Kidney glomerular epithelial cell (primary cell): ENCODE measurements at places on chromosomes 16 and 17.

GRCh38 chr16:35146031-35146710 lies 1686.8 kb downstream of the TP53TG3F start:
- DNase-seq, result no peak

DNA sequence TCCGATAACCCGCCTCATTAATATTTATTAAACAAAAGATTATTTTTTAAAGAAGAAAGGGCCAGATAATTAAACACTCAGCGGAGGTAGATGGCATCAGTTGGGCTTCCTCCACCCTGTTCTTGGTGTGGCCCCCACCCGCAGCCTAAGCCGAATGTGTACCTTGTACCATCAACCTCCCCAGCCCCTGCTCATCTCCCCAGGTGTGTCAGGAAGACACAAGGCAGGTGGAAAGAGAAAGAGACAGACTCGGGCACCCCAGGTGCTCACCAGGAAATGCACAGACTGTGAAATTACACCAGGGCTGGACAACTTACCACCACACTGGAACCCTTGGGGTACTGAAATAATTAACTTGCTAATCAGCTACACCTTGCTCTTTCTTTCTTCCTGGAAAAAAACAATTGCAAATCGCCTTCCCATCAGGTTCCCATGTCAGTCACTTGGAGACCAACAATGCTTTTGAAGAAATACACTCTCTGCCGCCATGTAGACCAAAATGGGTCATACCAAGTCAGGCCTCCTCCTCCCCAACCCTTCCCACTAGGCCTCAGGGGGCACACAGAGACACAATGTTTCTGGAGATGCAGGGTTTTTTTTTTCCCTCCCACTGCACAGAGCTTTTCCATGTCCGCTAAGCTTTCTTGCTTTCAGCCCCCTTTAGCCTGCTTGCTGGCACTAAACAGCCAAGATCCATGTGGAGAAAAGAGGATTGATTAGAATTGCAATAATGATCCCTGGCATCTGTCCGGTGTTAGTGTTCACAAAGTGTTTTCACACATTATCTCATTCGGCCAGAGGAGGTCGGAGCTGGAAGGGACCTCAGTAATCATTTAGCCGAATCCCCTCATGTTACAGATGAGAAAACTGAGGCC lies 8.6 kb upstream of the LHX1 start:
- DNase-seq, result no peak

DNA sequence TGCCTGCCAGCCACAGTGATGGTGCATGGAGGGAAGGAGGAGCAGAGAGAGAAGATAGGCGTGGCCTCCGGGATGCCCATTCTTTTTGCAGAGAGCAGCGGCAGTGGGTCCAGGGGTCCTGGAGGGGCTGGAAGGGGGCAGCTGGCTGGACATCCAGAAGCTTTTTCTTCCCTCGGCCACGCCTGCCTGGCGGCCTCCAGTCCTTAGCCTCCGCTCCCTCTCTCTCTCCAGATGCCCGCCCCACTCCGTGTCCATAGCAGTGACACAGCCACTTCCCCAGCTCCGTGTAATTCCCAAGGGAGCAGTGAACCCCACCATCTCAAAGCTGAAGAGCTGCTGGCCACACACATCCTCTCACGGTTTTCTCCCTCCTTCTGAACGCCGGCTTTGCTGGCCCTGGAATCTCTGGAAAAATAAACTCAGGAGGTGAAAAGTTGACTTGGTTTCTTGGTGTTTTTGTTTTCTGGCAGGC lies 26.3 kb upstream of the CDC42EP4 start:
- no peak for DNase-seq

- peak; percentile 11 for DNase-seq
Observed at GRCh38 chr17:31807846-31808245, 51.2 kb downstream of the COPRS start.

- DNase-seq, result no peak
Observed at GRCh38 chr16:53084141-53084541, 29.4 kb downstream of the CHD9 start.

- DNase-seq, result no peak
Observed at GRCh38 chr17:48954300-48954755, 9.7 kb upstream of the SNF8 start.

DNA sequence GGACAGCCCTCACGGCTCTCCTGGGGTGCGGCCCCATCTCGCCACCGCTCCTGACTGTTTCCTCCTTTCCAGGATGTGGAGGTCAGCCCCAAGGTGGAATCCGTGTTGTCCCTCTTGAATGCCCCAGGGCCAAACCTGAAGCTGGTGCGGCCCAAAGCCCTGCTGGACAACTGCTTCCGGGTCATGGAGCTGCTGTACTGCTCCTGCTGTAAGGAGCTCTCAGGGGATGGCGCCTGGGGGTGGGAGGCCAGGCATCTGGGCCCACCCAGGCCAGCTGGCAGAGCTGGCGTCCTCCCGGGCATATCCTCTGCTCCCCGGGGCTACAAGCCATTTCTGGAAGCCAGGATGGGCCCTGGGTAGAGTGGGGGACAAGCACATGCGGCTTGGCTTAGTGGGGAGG lies 13.2 kb downstream of the IL34 start:
- no peak for DNase-seq

- no peak for DNase-seq
Observed at GRCh38 chr17:32429598-32429997, 14.7 kb upstream of the PSMD11 start.

DNA sequence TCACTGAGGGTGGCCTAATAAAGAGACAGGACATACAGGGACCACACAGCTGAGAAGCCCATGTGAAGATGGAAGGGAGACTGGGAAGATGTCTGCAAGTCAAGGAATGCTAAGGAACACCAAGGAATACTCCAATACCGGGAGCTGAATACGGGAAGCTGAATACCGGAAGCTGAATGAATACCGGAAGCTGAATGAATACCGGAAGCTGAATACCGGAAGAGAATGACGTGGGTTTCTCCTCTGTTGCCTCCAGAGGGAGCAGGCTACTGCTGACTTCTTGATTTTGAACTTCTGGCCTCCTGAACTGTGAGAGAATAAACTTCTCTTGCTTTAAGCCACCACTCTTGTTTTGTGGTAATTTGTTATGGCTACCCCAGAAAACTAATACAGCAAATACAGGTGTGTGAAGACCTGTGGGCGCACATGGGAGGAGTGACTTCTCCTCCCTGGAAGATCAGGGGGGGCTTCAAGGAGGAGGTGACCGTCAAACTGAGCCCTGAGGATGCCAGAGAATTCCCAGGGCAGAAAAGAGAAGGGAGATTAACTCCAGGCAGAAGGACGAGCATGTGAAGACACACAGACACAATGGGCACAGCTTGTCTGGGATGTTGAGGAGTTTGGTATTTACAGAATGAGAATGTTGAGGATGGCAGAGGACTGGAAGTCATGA lies 259.9 kb downstream of the IRF8 start:
- DNase-seq, result no peak

- DNase-seq, result no peak
Observed at GRCh38 chr17:78643326-78643725, 66.1 kb upstream of the DNAH17 start.

DNA sequence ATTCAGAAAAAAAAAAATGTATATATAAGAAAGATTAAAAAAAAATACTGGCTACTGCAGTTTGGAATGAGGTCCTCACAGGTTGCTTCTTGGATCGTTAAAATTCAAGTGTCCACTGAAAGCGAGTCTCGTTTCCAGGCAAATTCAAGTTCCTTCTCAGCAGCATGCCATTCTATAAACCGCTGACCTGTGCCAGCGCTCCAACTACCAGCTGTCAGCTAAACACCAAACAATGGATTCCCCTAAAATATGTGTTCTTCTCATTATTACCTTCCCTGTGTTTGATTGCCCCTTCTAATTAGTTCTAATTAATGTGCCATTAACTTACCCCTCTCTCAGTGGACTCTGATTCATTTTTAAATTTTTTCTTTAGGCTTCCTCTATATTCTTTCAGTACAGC lies 92.4 kb downstream of the DNAH9 start:
- no peak for DNase-seq

DNA sequence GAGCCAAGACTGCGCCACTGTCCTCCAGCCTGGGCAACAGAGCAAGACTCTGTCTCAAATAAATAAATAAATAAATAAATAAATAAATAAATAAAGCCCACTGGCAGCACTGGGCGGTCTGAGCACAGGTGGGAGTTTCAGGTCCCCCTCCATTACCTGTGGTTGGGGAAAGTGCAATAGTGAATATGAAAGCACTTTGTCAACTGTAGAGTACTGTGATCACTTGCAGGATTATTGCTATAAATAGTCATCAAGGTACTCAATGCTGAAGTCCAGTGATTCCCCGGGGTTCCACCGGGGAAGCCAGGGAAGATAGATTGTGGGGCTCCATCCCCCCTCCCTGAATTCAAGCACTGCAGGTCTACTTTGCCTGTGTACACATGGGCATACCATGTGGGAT lies 42.7 kb upstream of the CPNE2 start:
- DNase-seq, result no peak

GRCh38 chr16:82852388-82853008 lies 225.7 kb downstream of the CDH13 start:
- no peak for DNase-seq

- DNase-seq, result no peak
Observed at GRCh38 chr17:80318166-80318565, 57.5 kb downstream of the RNF213 start.

- no peak for DNase-seq
Observed at GRCh38 chr17:65065906-65066305, 9.4 kb upstream of the GNA13 start.
